Endothelial cell of umbilical vein (primary cell): ENCODE measurements at places on chromosomes 11 and 22. TPM values are rescaled to one million over a fixed set of nuclear protein-coding genes. Genes with fewer than 3 reads are reported as not detected.

The CRYBA4 gene
- polyA plus RNA-seq, result not detected in 2 replicates

The LGALS12 gene
- polyA plus RNA-seq, result not detected in 2 replicates

The OR51B5 gene
- 0.07 TPM in 1 of 2 replicates, not detected in the other for polyA plus RNA-seq

The VPREB1 gene
- polyA plus RNA-seq, result not detected in 2 replicates

The RAC2 gene
- polyA plus RNA-seq, result 181 and 196 TPM in 2 replicates

The OR10D3 gene
- not detected in 2 replicates for polyA plus RNA-seq

The TYR gene
- polyA plus RNA-seq, result not detected in 2 replicates

The PGR gene
- not detected in 2 replicates for polyA plus RNA-seq

The MS4A6A gene
- polyA plus RNA-seq, result 4.8 and 5.0 TPM in 2 replicates

The FOLR1 gene
- polyA plus RNA-seq, result not detected in 2 replicates

The MFRP gene
- 0.03 and 0.08 TPM in 2 replicates for polyA plus RNA-seq

The KCNQ1 gene
- polyA plus RNA-seq, result 0.07 and 0.08 TPM in 2 replicates

The OR9I1 gene
- polyA plus RNA-seq, result not detected in 2 replicates

The SLC5A4 gene
- 2.8 and 3.0 TPM in 2 replicates for polyA plus RNA-seq

The BDNF gene
- 3.2 and 3.6 TPM in 2 replicates for polyA plus RNA-seq
